ENCODE measurements at places on chromosomes 7 and 10.

GRCh38 chr10:122126763-122127659 is 138.0 kb downstream of the TACC2 start:
- no peak for DNase-seq

DNA sequence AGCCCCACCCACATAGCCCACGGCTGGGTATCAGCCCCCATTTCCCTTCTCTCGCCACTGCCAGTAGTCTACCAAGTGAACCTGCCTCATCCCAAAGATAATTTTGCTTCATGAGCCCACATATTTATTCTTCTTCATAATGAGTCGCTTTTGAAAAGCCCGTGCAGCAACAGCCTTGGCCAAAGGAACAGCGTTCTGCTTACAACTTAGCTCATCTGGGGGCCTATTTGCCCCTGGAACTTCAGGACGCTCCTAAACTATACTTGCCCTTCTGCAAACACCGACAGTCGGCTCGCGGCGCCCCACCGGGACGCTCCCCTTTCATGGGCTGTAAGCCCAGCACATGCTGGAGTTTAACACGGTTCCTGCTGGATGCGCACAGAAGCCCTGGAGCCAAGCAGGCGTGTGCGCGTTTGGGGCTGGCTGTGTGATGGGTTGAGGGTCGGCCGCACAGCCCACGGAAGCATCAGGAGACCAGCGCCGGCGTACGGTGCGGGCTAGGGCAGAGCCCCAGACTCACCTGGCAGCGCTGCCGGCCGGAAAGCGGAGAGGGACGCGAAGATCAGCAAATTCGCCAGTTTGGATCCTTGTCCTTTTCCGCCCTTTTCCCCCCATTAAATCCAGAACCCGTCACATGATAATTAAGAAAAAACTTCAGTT is 370 bp downstream of the TMEM60 start:
- no peak for DNase-seq

GRCh38 chr7:106756071-106756470 is 95.1 kb upstream of the CCDC71L start:
- no peak for DNase-seq

- DNase-seq = no peak
Observed at GRCh38 chr7:131145770-131146169, 181.9 kb upstream of the MKLN1 start.

DNA sequence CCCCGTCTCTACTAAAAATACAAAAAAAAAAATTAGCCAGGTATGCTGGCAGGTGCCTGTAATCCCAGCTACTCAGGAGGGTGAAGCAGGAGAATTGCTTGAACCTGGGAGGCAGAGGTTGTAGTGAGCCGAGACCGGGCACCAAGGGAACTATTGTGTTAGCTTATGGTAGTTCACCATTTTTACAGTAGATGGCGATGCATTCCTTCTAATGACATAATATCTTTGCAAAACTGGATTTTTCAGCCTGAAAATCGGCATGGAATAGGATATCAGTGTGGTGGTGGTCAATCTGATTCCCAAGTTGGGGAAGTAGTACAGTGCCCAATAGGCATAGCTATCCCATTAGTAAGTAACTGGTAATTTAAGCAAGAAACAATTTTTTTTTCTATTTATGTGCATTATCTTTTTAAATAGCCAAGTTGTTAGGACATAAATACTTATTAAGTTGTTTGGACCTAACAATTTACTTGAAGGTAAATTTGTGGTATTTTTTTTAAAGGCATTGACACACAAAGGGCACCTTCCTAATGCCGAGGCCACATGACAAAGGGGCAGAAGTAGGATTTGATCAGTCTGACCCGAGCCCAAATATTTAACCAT is 17.6 kb upstream of the IMPDH1 start:
- DNase-seq = no peak

GRCh38 chr10:22437620-22438588 is 92.6 kb downstream of the SPAG6 start:
- no peak for DNase-seq

- DNase-seq = no peak
Observed at GRCh38 chr10:94307046-94307615, 55.6 kb downstream of the NOC3L start.

- DNase-seq = no peak
Observed at GRCh38 chr10:7405637-7406036, 5.2 kb downstream of the SFMBT2 start.

DNA sequence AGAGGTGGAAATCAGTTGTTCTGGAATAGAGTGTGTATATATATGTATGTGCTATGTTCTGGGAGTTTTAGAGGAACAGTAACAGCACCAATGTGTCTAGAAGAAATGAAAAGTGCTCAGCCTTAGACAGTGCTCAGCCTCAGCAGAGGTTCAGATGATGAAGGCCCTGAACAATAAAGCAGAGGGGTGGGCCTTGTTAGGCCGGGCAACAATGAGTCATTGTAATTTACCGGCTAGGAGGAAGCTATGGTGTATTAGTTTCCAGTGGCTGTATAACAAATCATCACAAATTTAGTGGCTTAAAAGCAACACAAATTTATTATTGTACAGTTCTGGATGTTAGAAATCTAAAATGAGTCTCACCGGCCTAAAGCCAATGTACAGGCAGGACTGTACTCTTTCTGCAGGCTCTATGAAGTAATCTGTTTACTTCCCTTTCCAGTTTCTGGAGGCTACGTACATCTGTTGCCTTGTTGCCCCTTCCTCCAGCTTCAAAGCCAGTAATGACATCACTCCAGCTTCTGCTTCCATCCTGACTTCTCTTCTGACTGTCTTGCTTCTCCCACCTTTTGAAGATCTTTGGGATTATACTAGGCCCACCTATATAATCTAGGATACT is 84.6 kb downstream of the CH25H start:
- no peak for DNase-seq

GRCh38 chr7:149355390-149356048 is 93.5 kb downstream of the ZNF783 start:
- DNase-seq = no peak

- DNase-seq = no peak
Observed at GRCh38 chr7:69864822-69865221, 266.5 kb downstream of the AUTS2 start.

- no peak for DNase-seq
Observed at GRCh38 chr10:79269969-79270368, 77.3 kb upstream of the PPIF start.
